ENCODE measurements at places on chromosomes 5 and 9.
A peak's percentile ranks its signal among the peaks of the same experiment; 100 is the strongest.

DNA sequence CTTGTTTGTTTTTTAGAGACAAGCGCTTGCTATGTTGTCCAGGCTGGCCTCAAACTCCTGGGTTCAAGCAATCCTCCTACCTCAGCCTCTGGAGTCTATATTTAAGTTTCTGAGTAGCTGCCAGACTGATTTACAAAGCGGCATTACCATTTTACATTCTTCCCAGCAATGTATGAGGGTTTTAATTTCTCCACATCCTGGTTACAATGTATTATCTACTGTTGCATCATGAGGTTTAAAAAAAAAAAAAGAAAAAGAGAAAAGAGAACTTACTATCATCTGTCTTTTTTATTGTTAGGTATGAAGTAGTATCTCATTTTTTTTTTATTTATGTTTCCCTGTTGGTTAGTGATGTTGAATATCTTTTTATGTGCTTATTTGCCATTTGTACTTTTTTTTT is 18.9 kb upstream of the CLINT1 start:
- no peak for DNase-seq

GRCh38 chr5:33685873-33686755 is 205.7 kb downstream of the ADAMTS12 start:
- no peak for DNase-seq

- no peak for DNase-seq
Measured at GRCh38 chr5:31066655-31067328, 126.7 kb upstream of the CDH6 start.

DNA sequence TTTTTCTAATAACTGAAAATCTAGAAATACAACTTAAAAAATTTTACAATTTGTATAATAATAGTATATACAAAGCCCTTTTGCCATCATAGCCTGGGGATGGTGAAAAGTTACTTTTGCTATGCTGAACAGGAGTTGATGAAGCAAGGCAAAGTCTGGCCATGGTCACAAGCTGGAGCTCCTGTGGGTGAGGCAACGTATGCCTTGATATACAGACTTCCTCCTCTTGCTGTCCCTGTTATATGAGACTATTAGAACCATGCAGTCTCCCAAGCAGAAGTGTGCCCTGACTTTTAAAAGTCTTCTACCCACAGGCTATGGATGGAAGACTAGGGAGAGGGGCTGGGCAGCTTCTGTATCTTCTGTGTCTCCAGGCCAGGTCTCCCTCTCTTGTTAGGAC is 15.7 kb downstream of the FAM151B start:
- DNase-seq = no peak

DNA sequence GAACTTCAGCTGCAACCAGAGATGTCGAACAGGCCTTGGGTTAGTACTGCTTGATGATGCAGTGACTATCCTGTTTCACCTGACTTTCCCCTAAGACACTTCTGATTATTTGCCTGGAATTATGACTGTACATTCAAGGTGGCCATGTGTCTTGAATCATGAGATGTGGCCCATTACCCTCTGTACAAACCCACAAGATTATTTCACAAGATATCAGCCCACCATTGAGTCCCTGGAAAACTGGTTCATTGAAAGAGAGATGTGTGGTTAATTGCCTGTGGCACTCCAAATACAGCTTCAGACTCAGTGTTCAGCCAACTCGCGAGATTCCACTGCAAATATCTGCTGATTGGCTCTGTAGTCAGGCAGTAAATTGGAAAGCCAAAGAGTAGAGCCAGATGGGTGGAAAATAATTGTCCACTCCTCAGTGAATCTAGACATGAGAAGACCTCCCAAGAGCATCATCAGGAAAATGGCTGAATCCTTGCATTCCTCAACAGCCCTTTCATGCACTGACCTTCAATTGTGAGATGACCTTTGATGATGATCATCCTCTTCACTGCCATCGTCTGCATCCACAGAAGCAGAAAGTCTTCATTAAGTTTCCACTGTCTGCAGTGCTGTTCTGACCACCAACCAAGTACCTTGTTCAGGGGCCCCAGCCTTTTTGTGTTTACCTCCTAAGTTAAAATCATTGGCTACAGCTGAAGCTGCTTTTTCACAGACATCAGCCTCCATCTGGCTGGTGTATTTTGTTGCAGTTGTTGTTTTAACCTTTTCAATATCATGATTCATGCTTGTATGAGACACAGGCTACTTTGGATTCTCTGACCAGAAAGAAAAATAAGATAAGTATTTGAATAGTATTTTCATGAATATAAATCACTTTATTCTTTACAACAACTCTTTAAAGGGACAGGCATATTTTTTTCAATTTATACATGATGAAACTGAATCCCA is 75.2 kb downstream of the ESM1 start:
- no peak for DNase-seq

GRCh38 chr5:73663860-73664240 is 37.9 kb downstream of the ARHGEF28 start:
- no peak for DNase-seq

GRCh38 chr9:16879416-16879815 is 8.9 kb upstream of the BNC2 start:
- DNase-seq = no peak

GRCh38 chr9:134922066-134922931 is 4.6 kb upstream of the FCN1 start:
- DNase-seq = no peak

- DNase-seq = no peak
Measured at GRCh38 chr9:133741716-133742115, 3.6 kb upstream of the SARDH start.

GRCh38 chr9:132647355-132647754 is 22.4 kb downstream of the DDX31 start:
- no peak for DNase-seq

- DNase-seq = no peak
Measured at GRCh38 chr9:135126451-135127187, 39.2 kb downstream of the OLFM1 start.

GRCh38 chr9:78507037-78507436 is 210.1 kb downstream of the PSAT1 start:
- no peak for DNase-seq

DNA sequence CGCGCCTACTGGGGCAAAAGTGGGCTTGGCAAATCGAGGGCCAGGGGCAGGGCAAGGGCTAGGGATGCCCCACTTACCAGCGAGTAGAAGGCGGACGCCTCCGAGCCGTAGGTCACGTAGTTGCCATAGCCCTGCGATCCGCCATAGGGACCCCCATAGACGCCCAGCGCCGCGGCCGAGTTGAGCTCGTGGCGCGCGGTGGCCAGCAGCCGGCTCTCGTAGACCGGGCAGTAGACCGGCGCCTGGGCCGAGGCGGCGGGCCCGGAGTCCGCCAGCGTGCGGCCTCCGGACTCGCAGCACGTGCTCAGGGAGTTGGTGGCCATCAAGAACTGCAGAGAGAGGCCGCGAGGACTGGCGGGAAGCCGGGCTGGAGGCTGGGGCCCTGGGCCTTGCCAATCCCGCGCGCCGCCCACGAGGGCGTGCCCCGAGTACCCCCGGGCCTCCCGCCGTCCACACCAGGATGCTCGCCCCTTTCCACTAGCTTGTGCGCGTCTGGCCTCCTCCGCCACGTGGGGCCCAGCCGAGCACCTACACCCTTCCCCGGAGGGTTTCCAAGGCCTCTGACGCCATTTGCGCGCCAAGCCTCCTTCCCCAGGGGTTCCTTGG is 891 bp downstream of the IRX4 start:
- no peak for DNase-seq

GRCh38 chr5:106510321-106510720 is 1160.4 kb downstream of the EFNA5 start:
- no peak for DNase-seq

DNA sequence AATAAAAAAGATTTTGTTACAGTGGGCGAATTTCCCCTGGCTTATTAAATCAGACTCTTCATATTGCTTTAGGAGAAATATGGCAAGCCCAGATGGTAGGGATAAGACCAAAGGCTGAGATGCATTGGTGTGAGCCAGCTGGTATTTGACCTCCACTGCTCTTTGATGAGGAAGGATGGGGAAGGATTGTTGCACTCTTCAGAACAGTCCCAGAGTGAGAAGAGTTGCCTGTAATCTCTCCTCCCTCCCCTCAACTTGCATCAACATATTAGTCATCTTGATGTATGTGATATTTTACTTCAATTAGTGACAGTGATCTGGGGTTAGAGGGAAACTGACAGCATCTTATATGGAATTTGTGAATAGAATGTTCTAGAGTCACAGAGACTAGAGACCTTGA is 136.6 kb downstream of the ADAMTS12 start:
- DNase-seq = no peak

GRCh38 chr9:76257311-76257710 is 136.9 kb downstream of the RFK start:
- DNase-seq = no peak

GRCh38 chr9:108885643-108886348 is 23.7 kb downstream of the ACTL7A start:
- peak; percentile 34 for DNase-seq

GRCh38 chr5:133944263-133945185 is 23.9 kb downstream of the C5orf15 start:
- DNase-seq = no peak

- DNase-seq = no peak
Measured at GRCh38 chr9:38334234-38334633, 58.3 kb upstream of the ALDH1B1 start.

GRCh38 chr9:128863647-128864046 is 18.1 kb downstream of the KYAT1 start:
- peak; percentile 73 for DNase-seq

GRCh38 chr5:32790411-32790951 is 79.4 kb downstream of the NPR3 start:
- no peak for DNase-seq

GRCh38 chr5:122385808-122386207 is 73.8 kb downstream of the SNCAIP start:
- DNase-seq = no peak

GRCh38 chr9:26329974-26330373 is 562.6 kb downstream of the CAAP1 start:
- no peak for DNase-seq

DNA sequence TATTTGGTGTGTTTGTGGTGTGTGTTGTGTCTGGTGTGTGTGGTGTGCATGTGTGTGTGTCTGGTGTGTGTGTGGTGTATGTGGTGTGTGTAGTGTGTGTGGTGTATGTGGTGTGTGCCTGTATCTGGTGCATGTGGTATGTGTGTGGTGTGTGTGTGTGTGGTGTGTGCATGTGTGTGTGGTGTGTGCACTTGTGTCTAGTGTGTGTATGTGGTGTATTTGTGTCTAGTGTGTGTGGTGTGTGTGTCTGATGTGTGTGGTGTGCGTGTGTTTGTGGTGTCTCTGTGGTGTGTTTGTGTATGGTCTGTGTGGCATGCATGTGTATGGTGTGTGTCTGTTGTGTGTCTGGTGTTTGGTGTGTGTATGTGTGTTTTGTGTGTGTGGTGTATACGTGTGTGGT is 71.1 kb downstream of the CACNA1B start:
- no peak for DNase-seq

- no peak for DNase-seq
Measured at GRCh38 chr5:134944630-134945029, 23.1 kb upstream of the CATSPER3 start.

GRCh38 chr5:28390341-28390740 is 1352.0 kb upstream of the CDH9 start:
- no peak for DNase-seq

DNA sequence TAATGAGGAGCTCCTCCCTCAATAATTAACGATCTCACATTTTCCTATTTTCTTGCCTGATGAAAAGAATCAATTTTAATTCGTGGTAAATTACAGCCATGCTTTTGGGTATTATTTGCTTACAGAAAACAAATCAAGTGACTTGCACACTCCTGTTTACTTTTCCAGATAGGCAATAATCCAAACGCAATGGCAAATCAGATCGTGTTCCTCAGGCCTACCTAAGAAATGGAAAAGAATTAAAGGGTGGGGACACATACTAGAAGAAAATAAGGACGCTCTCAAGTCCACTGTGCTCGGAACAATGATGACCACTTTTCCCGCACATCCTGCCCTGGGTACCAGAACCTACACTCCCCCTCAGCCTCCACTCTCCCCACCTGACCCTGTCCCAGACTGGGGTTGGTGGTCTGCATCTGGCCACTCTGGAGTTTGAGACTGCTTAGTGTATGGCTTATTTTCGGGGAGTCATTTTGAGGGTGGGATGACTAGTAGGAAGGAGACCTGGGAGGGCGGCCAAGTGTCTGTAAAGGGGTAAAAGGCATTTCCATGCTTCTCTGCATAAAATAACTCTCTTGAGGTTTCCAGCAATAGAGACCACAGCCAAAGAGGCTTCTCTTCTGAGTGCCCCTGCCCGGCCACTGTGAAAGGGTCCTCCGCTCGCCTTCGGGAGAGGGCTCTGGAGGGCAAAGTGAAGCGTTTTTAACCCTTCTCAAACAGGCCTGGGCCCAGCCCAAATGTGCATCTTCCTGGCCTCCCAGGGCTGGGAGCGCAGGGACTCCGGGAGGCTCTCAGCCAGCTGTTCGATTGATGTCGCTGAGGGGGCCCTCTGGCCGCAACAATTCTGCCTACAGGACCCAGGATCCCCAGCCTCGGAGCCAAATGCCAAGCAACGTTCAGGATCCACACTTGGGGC is 4.5 kb upstream of the OTP start:
- DNase-seq = no peak

- DNase-seq = no peak
Measured at GRCh38 chr9:100641166-100641565, 63.3 kb downstream of the CAVIN4 start.

- DNase-seq = no peak
Measured at GRCh38 chr5:73985145-73985544, 359.1 kb downstream of the ARHGEF28 start.

- no peak for DNase-seq
Measured at GRCh38 chr9:22131817-22132216, 122.7 kb upstream of the CDKN2B start.

- DNase-seq = no peak
Measured at GRCh38 chr9:130301483-130302286, 36.1 kb downstream of the HMCN2 start.

GRCh38 chr5:45793638-45794532 is 97.7 kb upstream of the HCN1 start:
- no peak for DNase-seq

DNA sequence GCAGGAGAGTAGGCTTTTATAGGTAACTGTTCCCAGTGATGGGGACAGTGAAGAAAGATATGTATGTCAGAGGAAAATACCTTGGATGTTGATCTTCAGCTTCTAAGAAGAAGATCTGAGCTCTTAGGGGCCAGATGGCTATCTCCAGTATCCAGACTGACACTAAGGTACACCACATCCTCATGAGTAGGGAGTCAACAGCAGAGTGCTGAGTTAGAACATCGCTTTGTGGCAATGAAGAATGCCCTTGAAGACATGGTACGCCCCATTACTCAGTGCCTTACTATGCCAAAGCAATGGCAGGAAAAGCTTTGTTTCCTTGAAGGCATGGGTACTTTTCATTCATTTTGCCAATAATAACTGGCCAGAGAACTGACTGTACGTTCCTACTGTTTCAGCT is 263.7 kb downstream of the CEMIP2 start:
- no peak for DNase-seq

DNA sequence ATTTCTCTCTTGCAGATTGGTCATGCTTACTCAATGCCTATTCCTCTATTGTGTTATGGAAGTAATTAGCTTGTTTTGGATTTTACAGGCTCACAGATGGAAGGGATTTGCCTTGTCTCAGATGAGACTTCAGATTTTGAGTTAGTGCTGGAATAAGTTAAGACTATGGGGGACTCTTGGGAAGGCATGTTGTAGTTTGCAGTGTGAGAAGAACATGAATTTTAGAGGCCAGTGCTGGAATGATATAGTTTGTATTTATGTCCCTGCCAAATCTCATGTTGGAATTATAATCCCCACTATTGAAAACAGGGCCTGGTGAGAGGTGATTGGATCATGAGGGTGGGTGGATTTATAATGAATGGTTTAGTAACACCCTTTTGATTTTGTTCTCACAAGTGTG is 6.1 kb upstream of the TUSC1 start:
- no peak for DNase-seq
